CD4-positive, alpha-beta T cell treated with Interleukin-6 at 100 ng/mL for 8 hours (primary cell): ENCODE measurements at places on chromosomes 13 and 19.

- no peak for DNase-seq
Observed at GRCh38 chr13:98896868-98897144, 81.1 kb downstream of the DOCK9 start.

DNA sequence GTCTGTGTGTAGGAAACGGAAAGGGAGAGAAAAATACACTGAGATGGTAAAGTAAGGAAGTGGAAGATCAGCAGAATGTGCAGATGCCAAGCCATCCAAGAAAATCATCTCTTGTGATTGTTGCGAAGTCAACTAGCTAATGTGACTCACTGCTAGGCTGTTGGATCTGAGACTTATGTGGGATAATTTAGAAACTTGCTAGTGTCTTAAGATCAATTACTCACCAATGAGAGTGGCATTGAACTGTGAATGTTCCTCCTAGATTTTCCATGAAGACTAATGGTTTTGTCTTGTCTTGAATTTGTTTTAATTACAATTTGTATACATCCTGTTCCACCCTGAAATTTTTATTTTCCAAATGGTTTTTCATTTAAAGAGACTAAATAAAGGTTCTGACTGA lies 771.6 kb downstream of the EFNB2 start:
- DNase-seq = no peak

DNA sequence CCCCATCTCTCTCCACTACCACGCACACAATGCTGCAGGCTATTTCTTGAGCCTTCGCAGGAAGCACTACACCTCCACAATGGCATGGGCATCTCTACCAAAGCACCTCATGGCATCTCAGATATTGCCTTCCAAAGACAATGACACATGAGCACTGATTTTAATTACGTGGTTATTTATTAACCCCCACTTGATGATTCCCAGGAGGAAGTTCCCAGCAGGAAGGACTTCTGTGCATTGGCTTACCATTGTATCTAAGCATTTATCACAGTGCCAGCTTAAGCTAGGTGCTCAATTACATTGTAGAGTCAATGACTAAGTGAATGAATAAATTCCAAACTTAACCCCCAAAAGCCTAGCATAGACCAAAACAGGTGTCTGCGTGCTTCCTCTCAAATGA lies 101.4 kb downstream of the ABCC4 start:
- DNase-seq = no peak

DNA sequence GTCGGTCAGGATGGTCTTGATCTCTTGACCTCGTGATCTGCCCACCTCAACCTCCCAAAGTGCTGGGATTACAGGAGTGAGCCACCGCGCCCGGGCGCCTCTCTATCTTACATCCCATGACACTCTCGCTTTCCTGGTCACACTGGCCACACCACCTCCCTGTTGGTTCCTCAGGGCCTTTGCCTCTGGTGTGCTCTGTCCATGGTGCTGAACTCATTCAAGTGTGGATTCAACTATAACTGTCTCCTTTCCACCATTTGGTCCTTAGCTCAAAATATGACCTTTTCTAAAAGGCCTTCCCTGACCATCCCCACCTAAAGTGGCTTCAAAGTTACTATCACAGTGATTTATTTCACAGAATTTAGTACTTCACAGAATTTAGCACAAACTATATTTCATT lies 3.7 kb upstream of the SMIM17 start:
- no peak for DNase-seq

- no peak for DNase-seq
Observed at GRCh38 chr13:27619093-27619727, 1.1 kb downstream of the LNX2 start.

GRCh38 chr13:89740994-89741685 lies 1606.3 kb upstream of the MIR17HG start:
- no peak for DNase-seq

- no peak for DNase-seq
Observed at GRCh38 chr13:98879957-98880356, 97.9 kb downstream of the DOCK9 start.
